Common myeloid progenitor, CD34-positive (primary cell): ENCODE measurements at places on chromosomes 2 and 18.
A peak's percentile ranks its signal among the peaks of the same experiment; 100 is the strongest.

GRCh38 chr2:55408098-55408882, 11.4 kb downstream of the CCDC88A start:
- DNase-seq, result peak; percentile 63

GRCh38 chr2:212423089-212423488, 115.5 kb downstream of the ERBB4 start:
- DNase-seq, result no peak

DNA sequence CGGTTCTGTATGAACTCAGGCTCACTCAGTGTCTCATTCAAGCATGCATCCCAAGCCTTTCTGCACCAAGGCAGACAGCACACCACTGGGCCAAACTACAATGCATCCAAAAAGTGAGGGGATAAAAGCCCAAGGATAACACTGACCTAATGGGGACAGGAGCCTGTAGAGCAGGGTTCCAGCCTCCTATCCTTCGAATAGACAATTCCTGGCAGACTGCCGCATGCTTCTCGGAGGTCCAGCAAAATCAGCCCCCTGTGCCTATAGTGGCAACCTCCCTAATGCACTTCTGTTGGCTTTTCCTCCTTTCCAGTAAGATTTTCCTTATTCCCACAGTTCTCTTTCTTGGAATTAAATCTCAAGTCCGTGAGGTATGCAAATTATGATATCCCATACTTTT, 44.8 kb upstream of the CAVIN2 start:
- DNase-seq, result no peak

DNA sequence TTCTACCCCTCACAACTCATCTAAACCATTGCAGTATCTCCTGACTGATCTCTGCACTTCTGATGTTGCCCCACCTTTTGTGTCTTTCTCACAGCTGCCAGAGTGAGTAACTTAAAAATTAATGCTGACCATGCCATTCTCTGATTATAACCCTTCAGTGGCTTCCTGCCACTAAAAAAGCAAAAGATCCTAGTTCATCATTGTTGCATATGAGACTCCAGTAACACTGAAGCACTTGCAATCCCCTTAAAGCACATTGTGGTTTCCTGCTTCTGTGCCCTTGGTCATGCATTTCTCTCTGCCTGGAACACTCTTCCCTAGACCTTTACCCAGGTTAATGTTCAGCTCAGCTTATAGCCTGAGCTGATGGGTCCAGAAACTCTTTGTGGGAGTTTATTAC, 95.1 kb upstream of the WDSUB1 start:
- peak; percentile 13 for DNase-seq

- no peak for DNase-seq
Observed at GRCh38 chr2:232449964-232450363, 6.0 kb upstream of the ALPI start.

DNA sequence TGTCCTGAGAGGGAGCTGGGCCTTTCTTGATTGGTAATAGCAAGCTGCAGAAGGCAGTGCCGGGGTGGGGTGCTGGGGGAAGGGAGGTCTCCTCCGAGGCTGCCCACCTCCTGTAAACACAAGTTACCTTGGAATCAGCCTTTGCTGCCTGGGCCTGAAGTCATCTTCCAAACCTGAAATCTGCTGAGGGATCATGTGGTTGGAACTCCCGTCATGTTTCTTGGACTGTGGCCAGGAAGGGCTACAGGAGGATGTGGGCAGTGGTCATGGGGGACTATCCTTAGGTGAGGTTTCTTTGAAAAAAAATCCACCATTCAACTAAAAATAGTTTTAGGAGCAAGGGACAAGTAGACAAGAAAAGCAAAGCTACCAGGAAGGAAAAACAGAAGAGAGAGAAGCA, 74.2 kb downstream of the CDK15 start:
- DNase-seq, result peak; percentile 89

- DNase-seq, result no peak
Observed at GRCh38 chr2:216426938-216427337, 14.7 kb downstream of the SMARCAL1 start.

DNA sequence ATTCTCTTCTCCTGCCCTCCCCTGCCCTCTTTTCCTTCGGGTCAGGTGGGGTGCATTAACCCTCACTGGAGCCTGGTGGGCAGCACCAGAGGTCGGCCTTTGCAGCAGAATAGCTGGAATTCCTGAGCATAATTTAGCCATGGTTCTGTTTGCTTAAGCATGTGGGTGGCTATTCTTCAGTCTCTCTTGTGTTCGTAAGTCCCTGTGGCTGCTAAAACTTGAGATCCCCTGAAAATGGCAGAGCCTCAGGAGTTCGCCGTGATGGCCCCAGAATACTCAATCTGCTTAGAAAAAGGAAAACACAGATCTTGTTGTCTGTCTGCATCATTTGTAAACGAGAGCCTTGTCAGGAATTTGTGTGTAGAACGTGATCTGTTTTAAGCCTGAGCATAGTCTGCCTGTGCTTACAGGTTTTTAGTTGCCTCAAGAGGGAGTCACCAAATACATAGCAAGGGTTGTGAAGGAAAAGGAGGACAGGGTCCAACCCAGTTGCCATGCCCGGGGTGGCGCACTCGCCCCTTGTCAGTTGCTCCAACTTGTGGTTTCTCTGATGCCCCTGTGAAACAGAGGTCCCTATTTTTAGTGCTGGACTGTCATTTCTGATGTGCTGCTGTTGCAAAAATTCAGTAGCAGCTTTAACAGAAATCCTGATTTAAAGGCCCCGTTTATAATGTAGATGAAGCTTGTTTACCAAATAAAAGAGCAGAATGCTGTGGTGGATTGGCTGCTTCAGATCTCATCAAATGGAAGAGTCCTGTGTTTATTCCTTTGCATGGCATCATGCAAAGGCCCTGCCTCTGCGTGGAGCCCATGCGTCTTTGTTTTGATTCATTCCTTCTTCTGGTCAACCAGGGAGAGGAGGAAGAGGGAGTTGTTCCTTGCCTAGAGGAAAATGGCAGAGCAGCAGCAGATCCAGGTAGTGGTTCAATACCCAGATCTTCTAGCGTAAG, 74.8 kb downstream of the WDSUB1 start:
- no peak for DNase-seq

GRCh38 chr2:66577321-66578053, 142.6 kb downstream of the MEIS1 start:
- DNase-seq, result peak; percentile 71

DNA sequence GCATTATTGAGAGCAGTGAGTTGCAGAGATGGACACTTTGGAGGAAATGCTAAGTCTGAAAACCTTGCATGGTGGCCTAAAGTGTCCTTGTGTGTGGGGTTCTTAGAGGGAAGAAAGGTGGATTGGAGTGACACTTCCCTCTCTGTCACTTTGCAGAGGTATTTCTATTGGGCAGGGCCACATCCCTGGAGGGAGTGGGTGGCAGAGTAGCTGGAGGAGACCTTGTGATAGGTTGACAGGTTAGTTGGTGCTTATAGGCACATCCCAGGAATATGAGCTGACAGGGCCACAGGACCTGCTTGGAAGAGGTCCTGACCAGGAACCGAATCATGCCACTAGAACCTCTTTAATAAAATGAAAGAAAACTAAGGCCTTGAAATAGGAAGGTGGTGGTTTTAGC, 972 bp upstream of the IGFBP5 start:
- no peak for DNase-seq

- no peak for DNase-seq
Observed at GRCh38 chr2:31413025-31413424, 1.5 kb downstream of the XDH start.

DNA sequence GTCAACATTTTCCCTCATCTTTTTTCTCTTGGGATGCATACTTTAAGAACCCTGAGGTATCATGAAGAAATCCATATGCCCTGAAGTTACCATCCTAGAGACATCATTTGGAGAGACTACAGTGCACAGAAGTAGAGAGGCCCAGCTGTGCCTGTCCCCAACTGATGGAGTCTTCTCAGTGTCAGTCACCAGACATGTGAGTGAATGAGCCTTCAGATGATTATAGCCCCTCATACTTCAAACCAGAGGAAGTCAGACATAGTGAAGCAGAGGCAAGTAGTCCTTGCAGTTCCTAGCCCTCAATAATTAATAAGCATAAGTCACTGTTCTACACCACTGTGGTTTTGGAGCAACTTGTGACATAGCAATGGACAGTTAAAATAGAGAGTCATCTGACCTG, 194.4 kb upstream of the ITGA4 start:
- DNase-seq, result no peak

GRCh38 chr2:40230707-40231432, 221.0 kb downstream of the SLC8A1 start:
- DNase-seq, result no peak

- no peak for DNase-seq
Observed at GRCh38 chr18:38445804-38446145, 880.2 kb upstream of the CELF4 start.

DNA sequence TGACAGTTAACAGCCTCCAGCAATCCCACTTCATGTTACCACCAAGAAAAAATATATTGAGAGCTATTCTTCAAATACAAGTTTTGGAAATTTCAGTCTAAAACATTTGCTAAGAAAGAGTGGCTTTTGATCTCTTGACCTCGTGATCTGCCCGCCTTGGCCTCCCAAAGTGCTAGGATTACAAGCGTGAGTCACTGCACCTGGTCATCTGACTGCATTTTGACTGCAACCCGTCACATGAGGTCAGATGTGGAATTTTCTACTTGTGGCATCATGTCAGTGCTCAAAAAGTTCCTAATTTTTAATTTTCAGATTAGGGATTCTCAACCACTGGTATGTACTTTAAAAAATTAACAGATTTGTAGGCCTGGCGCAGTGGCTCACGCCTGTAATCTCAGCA, 9.1 kb upstream of the CLK1 start:
- no peak for DNase-seq

DNA sequence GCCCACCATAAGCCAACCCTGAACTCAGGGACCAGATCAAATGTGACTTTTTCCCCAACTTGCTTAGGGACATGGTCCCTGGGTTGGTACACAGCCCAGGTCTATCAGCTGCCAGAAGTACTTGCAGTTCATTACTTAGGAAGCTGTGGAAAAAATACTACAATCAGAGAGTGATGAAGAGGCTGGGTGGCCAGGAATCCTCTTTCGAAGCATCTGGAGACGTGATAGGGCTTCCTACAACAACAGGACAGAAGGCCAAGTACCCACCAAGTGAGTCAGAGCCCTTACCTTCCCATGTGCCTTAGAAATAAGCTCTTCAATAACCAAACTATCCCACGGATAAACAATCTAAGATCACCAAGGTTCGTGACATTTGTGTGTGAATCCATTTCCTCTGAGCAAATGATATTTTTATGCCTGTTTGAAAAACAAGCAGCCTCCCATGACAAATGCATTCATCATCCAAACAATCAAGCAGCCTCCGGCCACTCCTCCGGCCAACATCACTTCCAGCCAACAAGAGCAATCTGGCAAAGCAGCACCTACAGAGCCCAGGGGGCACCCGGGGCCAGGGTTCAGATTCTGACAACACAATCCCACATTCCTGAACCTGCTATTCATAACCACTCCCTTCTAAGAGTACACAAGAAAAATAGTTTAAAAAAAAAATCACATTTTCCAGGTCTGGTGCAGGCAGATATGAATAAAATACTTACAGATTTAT, 26.4 kb downstream of the TBC1D8 start:
- DNase-seq, result no peak

- DNase-seq, result peak; percentile 35
Observed at GRCh38 chr18:44630118-44630517, 50.6 kb upstream of the SETBP1 start.

GRCh38 chr2:20150110-20150706, 74.7 kb downstream of the SDC1 start:
- no peak for DNase-seq

DNA sequence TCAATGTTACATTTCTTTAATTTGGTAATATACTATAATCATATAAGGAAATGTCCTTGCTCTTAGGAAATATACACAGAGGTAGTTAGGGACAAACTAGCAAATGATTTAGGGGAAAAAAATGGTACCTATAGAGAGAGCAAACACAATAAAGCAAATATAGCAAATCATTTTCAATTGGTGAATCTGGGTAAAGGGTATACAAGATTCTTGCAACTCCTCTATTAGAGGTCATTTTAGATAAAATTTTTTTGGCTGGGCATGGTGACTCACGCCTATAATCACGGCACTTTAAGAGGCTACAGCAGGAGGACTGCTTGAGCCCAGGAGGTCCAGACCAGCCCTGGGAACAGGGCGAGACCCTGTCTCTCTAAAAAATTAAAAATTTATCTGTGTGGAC, 44.4 kb downstream of the STRN start:
- DNase-seq, result no peak

GRCh38 chr2:120290737-120291136, 38.1 kb downstream of the RALB start:
- no peak for DNase-seq
